AG09319 (cell line): ENCODE measurements at places on chromosomes 11 and 22.

- no peak for DNase-seq
Observed at GRCh38 chr11:127620671-127621070, 620.1 kb upstream of the KIRREL3 start.

- DNase-seq: no peak
Observed at GRCh38 chr11:35289821-35290220, 129.5 kb downstream of the SLC1A2 start.

- DNase-seq: no peak
Observed at GRCh38 chr11:97414801-97415200, 1025.0 kb downstream of the JRKL start.

- DNase-seq: no peak
Observed at GRCh38 chr11:76916712-76917111, 56.0 kb downstream of the ACER3 start.

DNA sequence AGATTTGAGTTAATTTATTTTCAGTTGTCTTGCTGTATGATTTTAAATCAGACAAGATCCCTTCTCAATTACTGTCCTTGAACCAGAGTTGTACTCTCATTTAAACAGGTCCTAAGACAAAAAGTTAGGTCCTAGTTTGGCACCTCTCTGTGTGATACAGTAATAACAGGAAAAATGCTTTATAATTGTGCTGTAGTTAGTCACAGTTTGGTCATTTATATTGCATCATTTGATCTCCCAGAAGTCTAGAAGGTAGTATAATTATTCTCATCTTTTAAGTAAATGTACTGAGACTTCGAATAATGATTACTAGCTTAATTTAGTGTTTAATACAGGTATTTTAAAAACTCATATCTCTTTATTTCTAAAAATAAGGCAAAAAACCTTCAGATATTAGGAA lies 18.1 kb upstream of the LUZP2 start:
- DNase-seq: no peak

- DNase-seq: no peak
Observed at GRCh38 chr11:30395751-30396150, 72.8 kb downstream of the ARL14EP start.

DNA sequence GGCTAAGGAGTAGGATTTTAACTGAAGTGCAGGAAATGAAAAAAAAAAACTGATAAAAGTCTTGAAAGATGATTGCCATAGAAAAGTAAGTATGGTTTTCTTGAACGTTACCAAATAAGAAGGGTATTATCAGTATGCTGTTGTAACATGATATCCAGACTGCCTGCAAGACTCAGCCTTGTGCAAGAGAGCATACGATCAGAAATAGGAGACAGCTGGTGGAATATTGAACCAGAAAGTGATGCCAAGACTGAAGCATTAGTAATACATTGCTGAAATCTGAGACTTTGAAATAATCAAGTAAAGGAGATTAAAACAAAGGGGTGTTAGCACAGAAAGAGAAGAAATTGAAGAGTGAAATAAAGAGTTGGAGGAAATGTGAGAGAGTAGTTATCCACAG lies 452.7 kb upstream of the CNTN5 start:
- DNase-seq: no peak

GRCh38 chr11:35518766-35519165 lies 6.7 kb downstream of the PAMR1 start:
- DNase-seq: no peak
